Brain (organoid and tissue), 16 donors: ENCODE measurements at places on chromosomes 13 and 19.

DNA sequence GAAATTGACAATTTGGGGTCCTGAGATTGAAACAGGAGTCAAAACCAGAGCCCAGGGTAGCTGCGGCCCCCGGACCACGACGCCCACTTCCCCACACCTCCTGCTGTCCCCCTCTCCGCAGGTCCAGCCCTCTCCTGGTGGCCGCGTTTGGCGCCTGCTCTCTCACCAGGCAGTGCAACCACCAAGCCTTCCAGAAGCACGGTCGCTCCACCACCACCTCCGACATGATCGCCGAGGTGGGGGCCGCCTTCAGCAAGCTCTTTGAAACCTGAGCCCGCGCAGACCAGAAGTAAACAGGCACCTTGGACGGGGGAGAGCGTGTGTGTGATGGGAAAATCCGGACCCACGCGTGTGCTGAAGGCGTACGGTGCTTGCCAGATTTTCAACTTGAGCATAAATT lies 22.9 kb downstream of the NAXD start:
- DNase-seq = no peak

GRCh38 chr13:20428666-20429644 lies 96.7 kb downstream of the CRYL1 start:
- DNase-seq = no peak

DNA sequence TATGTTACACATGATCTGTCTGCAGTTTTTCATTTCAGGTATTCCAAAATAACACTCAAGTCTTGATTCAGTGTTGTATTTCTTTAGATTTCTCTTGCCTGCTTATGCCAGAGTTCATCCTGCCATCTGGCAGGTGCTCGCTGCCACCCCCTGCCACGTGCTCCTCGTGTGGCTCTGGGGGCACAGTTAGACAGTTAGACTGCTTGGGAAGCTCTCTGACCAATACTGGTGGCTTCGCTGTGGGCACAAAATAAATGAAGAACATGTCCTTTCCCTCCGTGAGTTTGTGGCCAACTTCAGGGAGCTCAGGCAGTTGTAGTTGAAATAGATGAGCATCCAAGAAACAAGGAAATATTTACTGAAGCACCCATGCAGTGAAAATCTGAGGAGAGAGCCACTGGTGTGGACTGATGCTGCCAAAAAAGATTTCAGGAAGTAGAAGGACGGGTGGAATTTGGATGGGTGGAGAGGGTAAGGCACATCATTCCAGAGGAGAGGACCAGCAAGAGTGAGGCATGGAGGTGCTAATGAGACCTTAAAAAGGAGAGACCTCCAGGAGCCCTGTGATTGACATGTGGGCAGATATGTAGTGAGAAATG lies 37.5 kb upstream of the GPR183 start:
- no peak for DNase-seq

DNA sequence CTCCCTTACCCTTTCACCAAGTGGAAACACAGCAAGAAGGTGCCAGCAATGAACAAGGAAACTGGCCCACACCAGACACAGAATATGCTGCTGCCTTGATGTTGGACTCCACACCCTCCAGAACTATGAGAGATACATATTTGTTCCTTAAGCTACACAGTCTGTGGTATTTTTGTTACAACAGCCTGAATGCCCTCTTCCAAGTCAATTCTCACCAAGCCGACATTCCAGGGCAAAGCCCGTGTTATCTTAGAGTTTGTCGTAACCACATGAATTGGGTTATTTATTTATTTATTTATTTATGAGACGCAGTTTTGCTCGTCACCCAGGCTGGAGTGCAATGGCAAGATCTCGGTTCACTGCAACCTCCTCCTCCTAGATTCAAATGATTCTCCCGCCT lies 14.9 kb downstream of the FGF21 start:
- DNase-seq = no peak

GRCh38 chr19:16213076-16213475 lies 15.4 kb downstream of the AP1M1 start:
- DNase-seq = no peak

- no peak for DNase-seq
These were observed 83.4 kb upstream of the GPR183 start for GRCh38 chr13:99390601-99391000.

DNA sequence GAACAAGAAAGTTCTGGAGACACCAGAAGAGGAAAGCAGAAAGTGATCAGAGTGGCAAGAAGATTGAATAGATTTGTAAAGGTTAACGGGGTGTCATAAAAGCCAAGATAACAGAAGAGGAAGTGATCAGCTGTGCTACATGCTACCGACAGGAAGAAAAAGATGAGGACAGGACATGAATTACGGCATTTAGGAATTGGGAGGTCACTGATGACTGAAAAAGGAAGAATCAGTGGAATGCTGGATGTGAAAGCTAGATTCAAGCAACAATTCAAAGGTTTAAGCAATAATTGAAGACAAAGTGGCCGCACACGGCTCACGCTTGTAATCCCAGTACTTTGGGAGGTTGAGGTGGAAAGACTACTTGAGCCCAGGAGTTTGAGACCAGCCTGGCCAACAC lies 15.1 kb downstream of the ZNF160 start:
- DNase-seq = no peak

DNA sequence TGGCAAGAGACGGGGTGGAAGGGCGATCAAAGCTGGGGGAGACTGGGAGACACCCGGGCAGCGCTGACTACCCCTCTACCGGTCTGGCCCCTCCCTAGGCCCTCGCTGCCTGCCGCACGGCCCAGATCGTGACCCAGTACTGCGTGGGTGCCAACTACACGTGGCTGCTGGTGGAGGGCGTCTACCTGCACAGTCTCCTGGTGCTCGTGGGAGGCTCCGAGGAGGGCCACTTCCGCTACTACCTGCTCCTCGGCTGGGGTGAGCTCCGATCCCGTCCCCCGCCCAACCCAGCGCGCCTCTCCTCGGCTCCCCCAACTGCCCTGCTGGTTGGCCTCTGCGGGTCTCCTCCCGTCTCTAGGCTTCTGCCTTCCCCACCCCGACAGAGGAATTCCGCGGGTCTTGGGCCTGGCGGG lies 8.8 kb downstream of the GIPR start:
- DNase-seq = no peak
